Globus pallidus (tissue), 1 donor: ENCODE measurements at places on chromosomes 16 and 17.

DNA sequence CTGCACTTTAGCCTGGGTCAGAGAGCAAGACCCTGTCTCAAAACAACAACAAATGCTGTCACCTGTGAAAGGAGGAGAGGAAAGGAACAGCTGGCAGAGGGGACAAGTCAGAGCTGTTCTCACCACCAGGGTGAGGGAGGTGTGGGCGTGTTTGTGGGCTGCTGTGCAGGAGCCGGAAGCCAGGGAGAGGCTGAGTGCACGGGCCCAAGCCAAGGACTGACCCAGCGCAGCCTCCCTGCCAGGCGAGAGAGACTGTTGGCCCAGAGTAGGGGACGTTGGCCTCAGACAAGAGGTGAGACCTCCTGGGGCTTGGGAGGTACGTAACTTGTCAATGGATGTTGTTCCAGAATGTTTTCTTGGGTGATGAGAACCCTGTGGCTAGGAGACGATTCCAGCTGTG, 10.7 kb downstream of the SPNS2 start:
- no peak for DNase-seq

- DNase-seq: no peak
These were observed 20.9 kb upstream of the NSRP1 start for GRCh38 chr17:30095507-30096244.

DNA sequence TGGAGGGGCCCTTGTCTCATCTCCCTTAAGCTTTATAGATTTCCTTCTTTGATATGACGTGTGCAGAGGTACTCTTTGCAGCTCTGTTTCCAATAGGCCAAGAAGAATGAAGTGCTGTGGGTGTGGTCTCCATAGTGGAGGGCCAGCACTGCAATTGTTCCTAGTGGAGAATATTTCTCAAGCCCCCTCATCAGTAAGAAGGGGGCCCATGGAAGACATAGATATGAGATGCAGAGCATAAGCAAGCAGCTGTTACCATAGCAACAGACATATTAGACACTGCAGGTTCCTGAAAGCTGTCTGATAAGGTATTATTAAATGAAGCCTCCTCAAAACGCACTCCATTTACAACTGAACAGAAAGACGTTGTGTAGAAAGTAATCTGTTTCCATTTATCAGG, 240.7 kb downstream of the ZFHX3 start:
- DNase-seq: no peak

- no peak for DNase-seq
These were observed 80.3 kb upstream of the LHX1 start for GRCh38 chr17:36856903-36857381.

GRCh38 chr16:11139326-11140097, 116.5 kb downstream of the SOCS1 start:
- DNase-seq: no peak
